Prostate gland (tissue), 2 donors: ENCODE measurements at places on chromosomes 13 and 19. TPM values are rescaled to one million over a fixed set of nuclear protein-coding genes. Genes with fewer than 3 reads are reported as not detected.

Gene LRP3
- 63.7 TPM for total RNA-seq

Gene ZNF888
- 21.4 TPM for total RNA-seq

Gene ZNF582
- total RNA-seq: 6.4 TPM

Gene PALM
- 58.7 TPM for total RNA-seq

Gene MIA
- total RNA-seq: 5.0 TPM

GRCh38 chr13:34044660-34045080, 226.7 kb downstream of the RFC3 start:
- DNase-seq: peak; percentile 34

GRCh38 chr13:75236774-75237173, 245.2 kb downstream of the TBC1D4 start:
- DNase-seq: no peak

GRCh38 chr19:14683439-14683838, 6.4 kb upstream of the ZNF333 start:
- no peak for DNase-seq

DNA sequence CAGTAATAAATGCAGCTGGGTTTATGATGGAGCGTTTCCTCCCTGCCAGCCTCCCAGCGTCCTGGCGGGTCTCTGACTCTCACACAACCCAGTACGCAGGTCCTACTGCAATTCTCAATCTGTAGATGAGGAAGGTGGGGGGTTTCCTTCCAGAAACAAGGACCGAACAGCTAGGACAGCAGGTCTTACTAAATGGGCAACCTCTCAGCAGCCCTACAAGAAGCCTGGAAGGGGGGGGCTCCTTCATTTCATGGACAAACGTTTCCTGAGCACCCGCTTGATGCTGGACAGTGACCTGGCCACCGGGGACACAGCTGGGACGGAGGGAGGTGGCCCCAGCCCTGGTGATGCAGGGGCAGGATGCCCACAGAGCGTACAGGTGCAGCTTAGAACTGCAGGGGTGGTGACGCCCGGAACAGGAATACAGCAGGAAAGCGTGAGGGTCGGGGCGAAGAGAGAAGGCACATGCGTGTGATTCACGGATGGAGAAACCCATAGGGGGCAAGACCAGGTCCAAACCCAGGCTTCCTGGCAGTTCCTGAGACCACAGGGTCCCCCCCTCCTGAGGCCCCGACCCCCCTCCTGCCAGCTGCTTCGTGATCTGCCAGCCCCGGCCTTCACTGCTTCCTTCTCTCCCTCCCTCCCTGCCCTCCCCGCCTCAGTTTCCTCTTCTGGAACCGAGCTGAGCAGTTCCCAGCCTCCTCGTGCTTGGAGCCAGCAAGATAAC, 732 bp upstream of the C2CD4C start:
- no peak for DNase-seq

DNA sequence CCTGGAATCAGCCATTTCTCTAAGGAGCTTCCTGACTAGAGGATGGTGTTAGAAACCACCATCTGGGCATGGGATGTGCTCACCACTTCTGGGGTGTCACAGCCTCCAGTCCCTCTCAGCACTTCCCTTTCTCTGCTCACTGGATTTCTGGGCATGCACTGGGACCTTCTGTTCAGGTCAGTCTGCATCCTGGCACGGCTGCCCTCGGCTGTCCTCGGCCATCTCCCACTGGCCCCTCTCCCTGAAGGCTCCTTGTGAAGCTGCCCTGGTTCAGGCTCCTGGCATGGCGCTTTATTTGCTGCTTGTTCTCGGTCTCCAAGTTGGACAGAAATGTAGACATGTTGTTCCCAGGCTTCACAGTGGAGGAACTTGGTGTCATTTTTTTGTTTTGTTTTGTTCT, 60.0 kb downstream of the TEX29 start:
- DNase-seq: no peak

DNA sequence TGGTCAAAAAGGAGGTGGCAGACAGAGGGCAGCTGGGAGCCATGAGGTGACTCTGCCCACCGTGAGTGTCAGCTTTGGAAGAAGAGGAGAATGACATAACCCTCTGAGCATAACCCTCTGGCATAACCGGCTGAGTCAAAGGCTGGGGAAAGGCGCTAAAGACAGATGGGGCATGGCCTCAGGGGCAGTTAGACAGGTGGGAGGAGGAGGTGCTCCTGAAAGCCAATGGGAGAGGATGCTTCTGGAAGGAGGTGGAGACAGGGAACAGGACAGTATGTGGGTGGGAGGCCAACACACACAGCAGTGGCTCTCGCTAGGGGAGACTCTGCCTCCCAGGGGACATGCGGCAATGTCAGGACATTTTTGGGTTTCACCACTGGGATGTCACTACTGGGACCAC, 17.1 kb downstream of the ELAVL1 start:
- no peak for DNase-seq

DNA sequence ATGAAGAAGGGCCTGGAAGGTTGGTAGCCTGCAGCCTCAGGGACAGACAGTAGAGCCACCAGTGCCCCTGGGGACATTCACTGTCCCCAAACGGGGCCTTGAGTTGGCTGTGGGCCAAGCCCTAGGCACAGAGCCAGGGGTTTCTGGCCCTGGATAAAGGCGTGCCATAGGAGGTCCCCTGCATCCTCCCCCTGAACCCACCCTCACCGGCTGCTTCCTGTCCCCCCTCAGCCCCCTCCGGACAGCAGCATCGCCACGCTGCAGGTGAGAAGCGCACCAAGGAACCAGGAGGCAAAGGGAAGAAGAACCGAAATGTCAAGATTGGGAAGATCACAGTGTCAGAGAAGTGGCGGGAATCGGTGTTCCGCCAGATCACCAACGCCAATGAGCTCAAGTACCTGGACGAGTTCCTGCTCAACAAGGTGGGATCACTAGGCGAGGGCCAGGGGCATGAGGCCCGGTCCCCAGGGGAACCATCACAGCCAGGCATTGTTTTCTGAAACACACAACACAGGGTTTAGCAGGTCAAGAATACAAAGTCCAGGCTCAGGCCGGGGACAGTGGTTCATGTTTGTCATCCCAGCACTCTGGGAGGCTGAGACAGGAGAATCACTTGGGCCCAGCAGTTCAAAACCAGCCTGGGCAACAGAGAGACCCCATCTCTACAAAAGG, 14.6 kb upstream of the USE1 start:
- no peak for DNase-seq

DNA sequence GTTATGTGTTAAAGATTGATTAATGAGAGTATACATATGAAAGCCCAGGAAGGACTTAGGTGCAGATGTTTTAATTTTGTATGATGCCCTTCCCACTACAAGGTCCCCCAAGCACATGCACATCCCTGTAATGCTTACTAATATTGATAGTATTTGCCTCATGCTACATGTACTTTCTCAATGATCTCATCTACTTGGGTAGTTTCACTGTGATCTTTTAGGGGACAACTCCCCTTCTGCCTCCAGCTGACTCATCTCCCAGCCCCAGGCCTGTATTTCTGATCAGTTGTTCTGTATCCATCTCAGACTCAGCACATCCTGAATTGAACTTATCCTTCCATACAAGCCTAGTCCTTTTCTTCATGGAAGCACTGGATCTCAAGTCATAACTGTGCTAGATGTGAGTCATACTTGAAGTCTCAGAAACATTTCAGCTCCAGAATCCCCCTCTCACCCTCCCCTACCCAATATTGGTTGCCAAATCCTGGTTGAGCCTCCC, 49.4 kb upstream of the INTS6 start:
- no peak for DNase-seq
